ENCODE measurements at places on chromosomes 5 and 9.

DNA sequence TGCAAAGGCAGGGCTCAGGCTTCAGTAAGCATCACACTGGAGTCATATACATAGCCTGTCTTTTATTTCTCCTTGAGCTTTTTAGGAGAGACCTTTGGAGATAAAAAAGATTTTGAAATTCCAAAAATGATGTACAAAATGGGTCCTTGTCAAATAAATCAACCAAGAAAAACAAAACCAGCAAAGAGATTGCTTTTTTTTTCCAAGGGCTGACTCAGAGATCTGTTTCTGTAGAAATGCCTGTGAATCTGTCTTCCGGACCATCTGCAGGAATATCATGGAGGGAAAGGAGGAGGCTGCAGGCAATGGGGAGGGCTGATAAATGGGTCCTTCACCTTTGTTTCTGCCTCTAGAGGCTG, 77.4 kb downstream of the SLIT3 start:
- DNase-seq, result peak; percentile 62

GRCh38 chr5:112436144-112436543, 17.1 kb upstream of the EPB41L4A start:
- no peak for DNase-seq

DNA sequence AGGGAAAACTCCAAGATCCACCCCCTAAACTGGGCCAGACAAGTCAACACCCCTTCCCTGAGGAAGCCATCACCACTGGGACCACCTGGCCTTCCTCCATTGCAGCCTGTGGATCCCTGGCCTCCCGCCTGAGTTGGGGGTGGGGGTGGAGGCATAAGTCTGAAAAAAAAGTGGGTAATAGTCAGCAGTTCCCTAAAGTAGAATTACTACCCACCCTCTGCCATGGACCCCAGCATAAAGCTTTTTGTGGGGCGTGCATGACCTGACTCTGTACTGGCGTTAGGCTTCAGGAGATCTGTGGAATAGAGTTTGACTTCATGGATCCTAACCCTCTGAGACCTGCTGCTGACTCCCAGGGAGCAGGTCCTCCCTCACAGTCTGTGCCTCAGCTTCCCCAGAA, 2.0 kb upstream of the CXXC5 start:
- DNase-seq, result no peak

- DNase-seq, result no peak
These were observed 11.1 kb downstream of the C5orf47 start for GRCh38 chr5:174000076-174000475.

DNA sequence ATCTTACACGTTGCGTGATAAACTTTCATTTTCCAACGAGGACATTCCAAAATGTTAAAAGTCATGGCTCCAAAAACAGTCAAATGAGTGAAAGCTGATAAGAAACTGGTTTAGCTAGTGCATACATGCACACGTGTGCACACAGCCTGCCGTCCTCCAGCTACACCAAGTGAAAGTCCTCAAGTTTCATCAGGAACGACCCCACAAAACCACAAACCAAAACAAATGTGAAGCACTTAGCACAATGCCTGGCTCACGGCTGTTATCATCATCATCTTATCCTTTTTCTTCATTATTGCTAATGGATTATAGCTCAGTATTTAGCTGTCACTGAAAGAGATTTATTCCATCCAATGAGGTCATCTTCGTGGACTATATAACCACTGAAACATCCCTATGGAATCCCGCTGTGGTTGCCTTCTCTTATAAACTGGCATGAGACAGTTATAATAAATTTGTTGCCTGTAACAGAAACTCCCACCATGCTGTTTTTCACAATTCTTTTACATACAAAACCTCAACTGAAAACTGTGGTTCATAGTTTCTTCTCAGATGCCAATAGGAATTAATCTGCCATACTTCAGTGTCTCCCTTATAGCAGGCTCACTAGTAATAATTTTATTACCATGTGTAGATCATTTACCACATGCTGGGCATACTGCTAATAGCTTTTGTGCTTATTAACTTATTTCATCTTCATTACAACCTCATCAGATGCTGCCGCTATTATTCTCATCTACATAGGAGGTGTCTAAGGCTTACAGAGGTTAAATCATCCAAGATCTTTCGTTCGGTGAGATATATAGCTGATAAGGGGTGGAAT, 56.1 kb downstream of the SAXO1 start:
- peak; percentile 95 for DNase-seq

DNA sequence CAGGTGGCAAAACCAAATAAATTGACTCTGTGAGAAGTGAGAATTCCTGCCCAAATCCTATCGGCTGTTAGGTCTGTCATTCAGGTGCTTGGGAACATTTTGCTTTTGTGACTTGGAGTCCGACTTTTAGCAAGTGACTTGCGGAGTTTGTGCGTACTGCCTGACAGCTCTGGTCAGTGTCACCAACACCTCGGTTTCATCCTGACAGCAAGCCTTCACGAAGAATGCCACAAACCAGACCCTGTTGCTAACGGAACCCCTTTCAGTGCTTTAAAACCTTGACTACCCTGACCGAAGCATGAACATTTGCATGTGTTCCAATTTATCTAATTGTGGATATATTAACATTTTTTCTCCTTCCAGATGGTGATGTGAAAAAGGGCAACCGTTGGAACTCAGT, 26.5 kb downstream of the LIX1 start:
- no peak for DNase-seq

All from fibroblast of skin of left biceps (primary cell).